ENCODE measurements at places on chromosomes 3 and 15.
A peak's percentile ranks its signal among the peaks of the same experiment; 100 is the strongest.

DNA sequence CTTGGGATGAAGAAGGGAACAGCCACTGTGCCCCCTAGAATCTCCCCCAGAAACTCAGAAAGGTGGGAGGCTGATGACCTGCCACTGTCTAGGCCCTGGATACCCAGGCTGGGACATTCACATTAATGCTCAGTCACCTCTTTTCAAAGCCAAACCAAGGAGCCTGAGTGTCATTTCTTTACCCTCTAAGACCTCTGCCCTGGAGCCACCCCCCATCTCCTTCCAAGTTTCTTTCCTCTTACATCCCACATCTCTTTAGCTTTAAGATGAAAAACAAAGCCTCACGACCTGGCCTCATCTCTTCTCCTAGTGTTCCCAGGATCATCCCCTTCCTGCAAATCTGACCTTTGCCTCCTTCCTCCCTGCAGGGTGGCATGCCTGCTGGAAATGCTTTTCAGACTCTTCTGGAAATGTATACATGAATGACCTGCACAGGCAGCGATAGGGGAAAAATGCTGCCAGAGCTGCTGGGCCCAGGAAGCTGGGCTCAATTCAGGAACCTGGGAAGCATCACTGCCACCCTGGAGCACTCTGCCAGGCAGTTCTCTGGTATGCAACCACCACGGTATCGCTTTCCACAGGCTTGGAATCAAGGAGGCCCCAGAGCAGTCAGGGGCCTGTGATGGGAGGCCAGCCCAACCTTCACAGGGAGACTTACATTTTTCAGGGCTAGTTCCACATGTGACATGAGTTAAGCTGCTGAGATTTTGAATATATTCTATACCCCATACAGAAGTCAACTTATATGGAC, 67.6 kb downstream of the DAPK2 start:
- DNase-seq: no peak

- no peak for DNase-seq
Observed at GRCh38 chr3:155178810-155179436, 98.8 kb downstream of the MME start.

GRCh38 chr15:62472616-62473299, 307.7 kb upstream of the C2CD4B start:
- no peak for DNase-seq

DNA sequence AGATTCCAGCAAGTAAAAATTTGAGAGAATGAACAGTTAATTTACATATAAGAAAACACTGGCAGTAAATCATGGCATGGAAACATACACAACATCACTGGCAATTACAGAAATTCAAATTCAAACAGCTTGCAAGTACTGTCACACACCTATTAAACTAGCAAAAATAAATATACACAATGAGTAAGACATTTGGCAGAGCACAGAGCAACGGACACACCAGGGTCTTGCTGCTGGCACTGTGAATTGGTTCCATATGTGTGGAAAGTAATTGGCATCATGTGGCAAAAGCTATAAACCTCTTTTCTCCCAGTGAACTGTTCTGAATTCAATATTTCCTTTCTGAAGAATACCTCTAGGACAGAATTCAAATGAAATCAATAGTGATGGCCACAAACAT, 78.3 kb downstream of the LRRK1 start:
- DNase-seq: peak; percentile 11

DNA sequence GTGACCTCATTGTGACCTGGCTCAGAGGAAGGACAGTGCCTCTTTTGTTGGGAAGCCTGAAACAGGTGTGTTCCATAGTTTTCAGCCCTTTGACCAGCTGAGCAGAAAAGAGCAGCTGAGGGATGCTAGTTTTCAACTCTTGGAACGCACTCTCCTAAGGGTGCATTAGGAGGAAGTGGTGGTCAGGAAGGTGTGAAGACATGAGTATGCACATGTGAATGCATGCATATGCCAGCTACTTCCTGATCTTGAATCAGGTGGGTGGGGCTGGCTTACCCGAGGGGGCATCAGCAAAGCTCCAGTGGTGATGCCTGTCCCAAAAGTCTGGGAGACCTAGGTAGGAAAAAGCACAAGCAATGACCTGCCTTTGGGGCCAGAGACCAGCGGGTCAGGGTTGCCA, 23.3 kb upstream of the CEMIP start:
- no peak for DNase-seq

- DNase-seq: no peak
Observed at GRCh38 chr3:177104299-177104992, 92.8 kb downstream of the TBL1XR1 start.

DNA sequence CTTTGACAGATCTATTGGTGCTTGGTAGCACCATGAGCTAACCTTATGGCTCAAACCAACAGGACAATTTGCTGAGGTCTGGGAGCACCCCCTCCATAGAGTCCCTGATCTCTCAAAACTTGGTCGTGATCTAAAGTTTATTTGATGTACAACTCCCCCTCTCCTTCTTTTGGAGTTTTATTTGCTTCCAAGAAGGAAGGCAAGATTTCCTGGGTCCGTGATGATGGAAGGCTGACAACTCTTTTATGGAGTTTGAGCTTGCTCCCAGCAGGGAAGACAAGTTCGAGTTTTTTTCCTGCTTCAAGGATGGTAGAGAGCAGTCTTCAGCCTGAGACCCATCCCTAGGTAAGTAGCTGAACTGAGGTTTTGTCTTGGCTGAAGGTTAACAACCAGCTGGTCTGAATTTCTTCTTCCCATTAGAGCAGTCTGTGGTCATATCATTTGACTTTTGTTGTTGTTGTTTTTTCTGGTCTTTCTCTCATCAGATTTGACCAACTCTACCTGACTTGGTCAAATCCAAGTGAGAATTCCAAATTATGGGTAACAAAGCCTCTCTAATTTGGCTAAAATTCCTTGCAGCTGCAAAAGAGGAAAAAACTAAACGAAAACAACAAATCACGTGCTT, 2.8 kb upstream of the MUC20 start:
- DNase-seq: no peak

GRCh38 chr3:132279030-132279429, 38.2 kb upstream of the ACP3 start:
- no peak for DNase-seq

GRCh38 chr3:44048949-44049348, 192.7 kb upstream of the TOPAZ1 start:
- DNase-seq: no peak

GRCh38 chr3:55203546-55203945, 275.7 kb upstream of the LRTM1 start:
- DNase-seq: no peak

DNA sequence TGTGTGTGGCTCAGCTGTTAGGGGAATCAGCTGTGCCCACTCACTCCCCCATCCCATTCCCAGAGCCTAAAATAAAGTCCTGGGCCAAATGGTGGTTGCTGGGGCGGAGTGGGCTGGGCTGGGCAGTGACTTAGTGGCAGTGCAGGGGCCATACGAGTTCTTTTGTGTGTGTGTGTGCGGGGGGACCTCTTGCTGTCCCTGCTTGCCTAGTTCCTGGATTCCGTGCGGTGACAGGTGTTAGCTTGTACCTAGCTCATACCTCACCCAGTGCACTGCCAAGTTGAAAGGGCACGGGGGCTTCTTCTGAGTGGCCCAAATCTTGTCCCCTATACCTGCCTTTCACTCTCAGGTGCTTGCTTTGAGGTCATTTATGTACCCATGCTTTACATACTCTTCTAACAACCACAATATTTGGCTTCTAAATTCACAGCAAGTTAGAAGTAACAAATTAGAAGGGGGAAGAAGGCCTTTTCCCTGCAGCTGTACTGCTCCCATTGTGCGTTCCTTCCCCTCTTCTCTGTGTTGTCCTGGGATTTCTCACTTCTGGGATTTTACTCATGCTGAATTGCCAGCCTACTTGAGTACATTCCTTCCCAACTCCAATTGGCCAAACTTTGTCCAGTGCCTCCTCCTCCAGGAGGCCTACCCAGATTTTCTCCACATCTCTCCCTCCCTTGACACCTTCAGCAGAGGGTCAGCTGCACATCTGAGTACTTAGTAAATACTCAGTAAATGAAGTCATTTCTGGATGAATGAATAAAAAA, 66.3 kb upstream of the POLG start:
- no peak for DNase-seq

DNA sequence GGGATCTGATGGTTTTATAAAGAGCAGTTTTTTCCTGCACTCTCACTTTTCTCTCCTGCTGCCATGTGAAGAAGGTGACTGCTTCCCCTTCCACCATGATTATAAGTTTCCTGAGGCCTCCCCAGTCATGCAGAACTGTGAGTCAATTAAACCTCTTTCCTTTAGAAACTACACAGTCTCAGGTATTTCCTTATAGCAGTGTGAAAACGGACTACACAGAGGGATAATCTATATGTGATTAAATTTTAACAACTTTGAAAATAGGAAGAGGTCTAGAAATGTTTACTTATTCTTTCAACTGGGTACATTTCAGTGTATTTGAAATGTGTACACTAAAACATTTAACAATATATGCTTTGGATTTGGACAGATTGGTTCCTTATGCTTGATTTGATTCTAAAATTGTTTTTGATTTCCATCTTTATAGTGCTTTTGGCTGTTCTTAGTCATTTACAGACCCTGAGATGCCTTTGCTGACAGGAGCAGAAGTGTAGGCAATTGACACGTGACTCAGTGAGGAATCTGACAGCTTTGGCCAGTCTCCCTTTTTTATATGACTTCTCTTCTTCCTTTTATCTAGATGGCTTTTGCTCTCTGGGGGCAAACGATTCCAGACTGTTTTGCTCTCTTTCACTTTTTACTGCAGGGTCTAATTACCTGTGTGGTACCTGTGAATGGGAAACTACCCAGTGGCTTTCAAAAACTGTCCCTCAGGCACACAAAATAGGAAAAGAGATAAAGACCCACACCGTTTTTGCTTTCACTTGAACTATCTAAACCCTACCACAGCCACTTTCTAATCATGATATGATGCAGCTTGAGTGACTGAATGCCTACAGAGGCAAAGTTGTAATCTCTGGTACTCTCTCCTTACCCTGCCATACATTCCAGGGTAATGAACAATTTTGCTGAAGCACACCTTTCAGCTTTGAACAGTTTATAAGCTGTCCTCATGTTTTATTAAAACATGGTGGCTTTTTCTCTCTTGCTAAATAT, 422.6 kb downstream of the ROBO1 start:
- DNase-seq: no peak

DNA sequence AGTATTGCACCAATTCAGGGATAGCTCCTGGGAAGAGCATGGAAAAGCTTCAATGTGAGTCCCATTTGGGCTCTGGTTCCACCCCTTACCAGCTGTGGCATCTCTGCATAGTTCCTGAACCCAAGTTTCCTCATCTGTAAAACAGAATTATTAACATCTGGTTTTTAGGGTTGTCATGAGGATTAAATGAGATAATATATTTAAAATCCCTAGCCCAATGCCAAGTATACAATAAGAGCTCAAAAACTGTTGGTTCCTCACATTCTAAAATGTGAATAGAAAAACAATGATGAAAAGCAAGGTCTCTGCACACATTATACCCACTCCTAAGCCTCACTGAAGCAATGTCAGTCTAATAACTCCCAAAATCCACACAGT, 237.3 kb upstream of the WNT5A start:
- DNase-seq: no peak

DNA sequence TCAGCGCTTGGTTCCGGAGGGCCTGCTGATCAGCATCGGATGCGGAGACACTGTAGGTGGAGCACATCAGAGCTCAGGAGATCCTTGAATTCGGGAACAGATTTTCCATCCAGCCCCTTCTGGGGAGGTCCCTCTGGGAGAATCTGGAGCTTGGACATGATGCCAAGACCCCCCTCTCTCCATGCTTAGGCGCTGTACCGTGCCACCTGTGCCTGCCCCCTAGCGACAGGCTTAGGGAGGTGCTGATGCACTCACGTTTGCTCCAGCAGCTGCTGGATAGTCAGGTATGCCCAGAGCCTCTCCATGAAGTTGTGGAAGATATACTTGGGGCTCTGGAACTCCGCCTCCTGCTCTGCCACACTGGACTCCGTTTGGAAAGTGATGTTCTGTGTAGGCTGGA, 9.7 kb downstream of the ITIH4 start:
- no peak for DNase-seq

DNA sequence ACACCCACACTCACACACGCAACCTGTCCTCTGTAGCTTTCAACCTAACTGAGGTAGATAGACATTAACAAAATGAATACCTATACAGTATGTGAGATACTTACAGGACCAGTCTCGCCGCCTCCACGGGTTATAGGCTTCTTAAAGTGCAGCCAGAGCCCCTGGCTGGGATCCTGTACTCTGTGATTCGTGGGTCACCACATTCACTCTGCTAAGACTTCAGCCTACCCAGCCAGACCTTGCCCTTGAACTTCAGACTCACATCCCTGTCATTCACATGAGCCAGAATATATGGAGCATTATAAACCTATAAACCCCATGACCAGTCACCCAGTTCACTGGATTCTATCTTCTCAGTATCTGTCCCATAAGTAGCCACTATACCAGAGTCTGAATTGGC, 1.4 kb downstream of the DLEC1 start:
- DNase-seq: no peak

DNA sequence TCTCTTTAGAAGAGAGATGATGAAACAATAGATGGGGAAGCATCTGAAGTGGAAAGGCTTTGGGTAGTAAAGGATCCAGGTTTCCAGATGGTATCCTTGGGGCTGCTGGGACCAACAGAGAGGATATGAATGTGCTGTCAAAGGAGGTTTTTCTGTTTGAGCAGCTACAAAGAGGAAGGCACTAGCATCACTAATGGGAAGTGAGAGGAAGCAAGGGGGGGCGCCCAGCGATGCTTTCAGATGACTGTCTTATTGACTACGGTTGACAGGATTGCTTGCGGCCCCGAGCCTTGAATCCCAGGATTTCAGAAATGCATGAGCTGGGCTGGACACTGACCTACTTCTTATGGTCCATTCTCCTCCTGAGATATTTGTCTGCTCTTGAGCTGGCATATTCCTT, 103.8 kb upstream of the GALNT15 start:
- no peak for DNase-seq

DNA sequence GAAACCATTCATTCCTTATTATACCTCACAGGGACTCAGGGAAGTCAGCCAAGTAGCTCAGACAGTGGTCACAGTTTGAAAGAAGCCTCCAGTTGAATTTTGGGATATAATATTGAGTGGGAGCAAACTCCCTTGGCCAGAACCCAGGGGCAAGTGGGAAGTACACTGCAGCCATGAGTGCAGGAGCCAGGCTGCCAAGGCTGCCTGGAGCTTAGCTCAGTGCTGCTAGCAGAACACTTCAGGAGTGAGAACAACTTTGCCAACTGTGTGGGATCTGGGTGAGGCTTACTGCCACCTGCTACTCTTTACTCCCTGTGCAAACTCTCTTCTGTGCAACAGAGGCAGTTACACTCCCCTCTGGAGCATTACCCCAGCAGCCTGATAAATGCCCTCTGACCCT, 4.6 kb downstream of the OR5K3 start:
- DNase-seq: no peak

GRCh38 chr15:96180087-96180748, 150.3 kb upstream of the NR2F2 start:
- DNase-seq: no peak

DNA sequence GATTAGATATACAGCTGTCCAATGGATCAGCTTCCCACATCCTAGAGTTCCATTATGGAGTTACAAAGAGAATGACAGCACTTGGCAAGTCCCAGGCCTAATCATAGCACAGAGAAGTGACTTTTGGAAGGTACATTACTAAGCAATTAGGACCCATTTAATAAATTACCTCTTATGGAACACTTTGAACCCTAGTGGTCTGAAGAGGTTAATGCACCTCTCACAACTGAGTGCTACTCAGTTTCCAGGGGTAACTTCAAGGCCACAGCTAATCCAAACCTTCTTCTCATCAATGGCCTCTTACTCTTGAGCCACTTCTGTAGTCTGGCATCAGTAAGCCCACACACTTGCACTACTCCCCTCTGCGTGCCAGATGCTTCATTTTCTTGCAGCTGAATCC, 34.9 kb upstream of the MEIS2 start:
- DNase-seq: no peak

Measured in NCI-H2081 treated with DMSO at 0.1 percent for 48 hours (cell line).